ENCODE measurements at places on chromosomes 11 and 22.

DNA sequence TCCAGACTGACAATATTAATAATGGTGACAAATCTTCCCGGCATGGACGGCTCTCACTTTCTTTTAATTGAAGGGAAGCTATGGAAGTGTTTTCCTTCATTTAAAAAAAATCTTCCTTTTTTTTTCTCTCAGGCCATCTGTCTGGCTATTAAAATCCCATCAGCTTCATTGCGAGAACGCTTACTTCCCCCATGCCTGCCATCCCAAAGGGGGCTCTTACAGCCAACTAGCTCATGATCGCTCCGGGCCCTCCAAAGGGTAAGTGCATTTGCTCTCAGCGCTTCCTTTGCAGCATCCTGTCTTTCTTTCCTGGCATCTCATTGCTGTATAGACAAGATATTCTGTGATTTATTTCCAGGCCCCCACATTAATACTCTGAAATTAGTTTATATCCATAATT, 20.7 kb downstream of the CACNG2 start:
- no peak for DNase-seq

DNA sequence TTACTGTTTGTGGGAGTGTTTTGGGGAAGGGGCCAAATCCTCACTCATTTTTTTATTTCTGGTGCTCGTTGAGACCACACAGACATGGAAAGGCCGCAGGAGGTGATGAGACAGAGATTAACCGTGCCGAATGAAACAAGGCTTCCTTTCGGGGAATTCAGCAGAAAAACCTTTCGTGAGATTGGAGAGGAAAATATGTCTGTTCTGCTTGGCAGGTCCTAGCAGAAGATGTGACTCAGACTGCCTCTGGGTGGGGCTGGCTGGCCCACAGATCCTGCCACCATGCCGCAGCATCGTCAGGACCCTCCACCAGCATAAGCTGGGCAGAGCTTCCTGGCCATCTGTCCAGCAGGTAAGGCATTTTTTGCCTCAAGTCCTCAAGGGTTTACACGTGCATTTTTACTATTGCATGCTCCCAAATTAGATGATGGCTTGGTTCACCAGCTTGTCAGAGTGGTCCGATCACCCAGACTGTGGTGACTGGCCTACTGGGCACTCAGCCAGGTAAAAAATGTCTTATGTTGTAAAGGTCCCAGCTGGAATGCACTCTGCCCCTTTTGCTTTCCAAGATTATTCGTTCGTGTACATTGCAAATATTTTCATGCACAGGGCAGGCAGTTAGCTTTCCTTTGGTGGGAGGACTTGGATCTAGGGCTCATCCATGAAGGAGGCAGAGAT, 1.5 kb downstream of the DDB2 start:
- peak; percentile 85 for DNase-seq

GRCh38 chr11:100857236-100858005, 170.3 kb downstream of the ARHGAP42 start:
- DNase-seq: no peak

- DNase-seq: no peak
These were observed 718.8 kb downstream of the CNTN5 start for GRCh38 chr11:99739464-99740089.

DNA sequence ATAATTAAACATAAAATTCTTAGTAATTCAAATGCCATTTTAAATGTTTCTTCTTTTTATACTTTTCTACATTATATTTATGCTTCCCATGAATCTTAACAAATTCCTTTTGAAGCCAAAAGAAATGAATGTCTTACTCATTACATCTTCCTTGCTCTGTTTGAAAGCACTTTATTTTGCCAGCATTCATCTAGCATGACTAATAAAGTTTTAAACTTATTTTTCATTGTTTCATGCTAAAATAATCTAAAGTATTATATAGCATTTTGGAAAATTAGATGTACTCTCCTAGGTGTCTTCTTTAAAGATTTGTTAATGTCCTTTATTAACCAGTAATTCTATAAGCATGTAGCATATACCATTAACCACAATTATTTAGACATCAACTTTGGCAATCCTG, 9.7 kb upstream of the PIWIL4 start:
- DNase-seq: no peak

DNA sequence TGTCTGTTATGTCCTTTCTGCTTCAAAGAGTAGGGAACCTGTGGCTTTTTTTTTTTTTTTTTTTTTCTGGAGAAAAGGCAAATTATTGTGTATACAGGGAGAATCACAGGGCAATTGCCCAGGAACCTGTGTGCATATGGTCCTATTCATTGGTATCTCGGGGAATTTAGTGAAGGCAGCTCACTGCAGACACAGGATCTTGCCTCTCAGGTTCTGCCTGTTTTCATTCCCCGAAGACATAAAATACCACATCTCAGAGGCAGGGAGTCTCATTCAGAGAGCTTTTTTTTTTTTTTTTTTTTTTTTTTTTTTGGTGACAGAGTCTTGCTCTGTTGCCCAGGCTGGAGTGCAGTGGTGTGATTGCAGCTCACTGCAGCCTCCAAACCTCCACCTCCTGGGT, 88.3 kb downstream of the OSBP2 start:
- no peak for DNase-seq

GRCh38 chr11:45405916-45406670, 120.0 kb upstream of the SYT13 start:
- no peak for DNase-seq

- DNase-seq: peak; percentile 38
These were observed 26.3 kb upstream of the RFPL3 start for GRCh38 chr22:32331236-32331917.

- no peak for DNase-seq
These were observed 42.2 kb upstream of the CCDC134 start for GRCh38 chr22:41758231-41758630.

DNA sequence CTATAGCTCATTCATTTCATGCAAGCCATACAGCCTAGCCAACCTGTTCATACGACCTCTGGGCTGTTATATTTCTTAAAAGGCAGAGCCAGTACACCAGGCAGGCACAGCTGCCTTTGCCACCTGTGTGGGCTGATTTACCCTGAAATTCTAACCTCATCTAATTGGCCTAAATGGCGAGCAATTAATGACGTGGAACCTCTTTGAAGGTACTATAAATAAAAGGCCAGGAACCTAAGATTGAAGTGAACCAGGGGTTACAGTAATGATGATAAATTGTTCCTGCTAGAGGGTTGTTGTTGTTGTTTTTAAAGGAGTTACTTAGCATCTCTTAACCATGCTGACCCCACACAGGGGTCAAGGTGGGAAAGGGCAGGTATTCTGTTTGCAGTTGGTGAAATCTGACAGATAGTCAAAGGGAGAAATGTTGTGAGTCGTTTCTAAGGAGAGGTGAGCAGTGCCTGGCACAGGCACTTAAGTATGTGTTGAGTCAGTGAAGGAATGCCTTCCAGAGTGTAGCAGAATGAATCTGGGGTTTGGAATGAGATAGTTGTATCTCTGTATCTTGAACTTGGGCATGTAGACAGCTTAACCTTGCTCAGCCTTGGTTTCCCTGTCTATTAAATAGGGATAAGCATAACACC, 213.5 kb upstream of the NAV2 start:
- no peak for DNase-seq

- no peak for DNase-seq
These were observed 184.1 kb upstream of the ARHGAP20 start for GRCh38 chr11:110896358-110896757.

DNA sequence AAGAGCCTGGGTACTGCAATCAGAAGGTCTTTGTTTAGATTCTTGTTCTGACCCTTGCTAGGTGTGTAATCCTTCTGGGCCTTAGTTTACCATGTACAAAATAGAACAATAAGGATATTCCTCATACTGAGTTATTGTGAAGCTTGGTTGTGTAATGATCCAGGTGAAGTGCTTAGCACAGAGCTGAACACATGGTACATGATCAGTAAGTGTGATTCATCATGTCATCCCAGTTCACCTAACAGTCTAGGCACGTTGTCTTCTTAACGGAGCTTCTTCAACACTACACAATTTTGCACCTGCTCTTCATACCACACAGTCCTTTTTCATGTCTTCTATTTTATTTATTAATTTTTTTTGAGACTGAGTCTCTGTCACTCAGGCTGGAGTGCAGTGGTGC, 234.3 kb upstream of the TENM4 start:
- DNase-seq: no peak

GRCh38 chr11:83572581-83573496, 286.7 kb upstream of the CCDC90B start:
- no peak for DNase-seq

DNA sequence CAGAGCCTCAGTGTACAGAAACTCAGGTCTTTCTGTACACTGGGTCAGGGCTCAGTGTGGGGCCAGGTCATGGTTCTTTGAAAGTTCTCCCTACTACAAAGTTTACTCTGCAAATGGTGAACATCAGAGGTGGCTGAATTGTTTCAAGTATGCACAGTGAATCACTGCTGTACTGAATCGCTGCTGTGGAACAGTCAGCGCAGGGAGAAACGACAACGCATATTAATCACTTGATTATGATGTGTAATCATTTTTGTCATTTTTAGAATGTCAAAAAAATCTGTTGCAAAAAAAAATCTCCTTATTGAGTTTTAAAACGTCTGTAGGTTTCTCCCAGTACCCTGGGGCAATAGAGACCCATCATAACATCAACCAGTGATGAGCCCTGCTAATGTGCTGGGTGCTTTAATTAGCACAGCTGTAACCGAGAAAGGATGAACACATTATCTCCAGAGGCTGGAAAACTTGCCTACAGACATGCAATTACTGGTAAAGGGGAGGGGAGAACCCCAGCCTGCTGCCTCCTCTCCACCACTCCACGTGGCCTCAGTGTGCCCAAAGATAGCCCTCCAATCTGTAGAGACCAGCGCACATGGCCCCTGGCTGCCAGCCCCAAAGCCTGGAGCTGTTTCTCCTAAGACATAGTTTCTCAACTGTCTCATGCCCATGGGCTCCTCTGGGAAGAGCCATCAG, 12.8 kb downstream of the ARRB1 start:
- peak; percentile 70 for DNase-seq

GRCh38 chr11:107266455-107266854, 191.2 kb downstream of the CWF19L2 start:
- no peak for DNase-seq

- peak; percentile 54 for DNase-seq
These were observed 18.4 kb downstream of the ABTB2 start for GRCh38 chr11:34339149-34340064.

GRCh38 chr11:10926801-10927211, 69.0 kb upstream of the ZBED5 start:
- no peak for DNase-seq

- DNase-seq: no peak
These were observed 34.4 kb downstream of the MPPED1 start for GRCh38 chr22:43446037-43446803.

DNA sequence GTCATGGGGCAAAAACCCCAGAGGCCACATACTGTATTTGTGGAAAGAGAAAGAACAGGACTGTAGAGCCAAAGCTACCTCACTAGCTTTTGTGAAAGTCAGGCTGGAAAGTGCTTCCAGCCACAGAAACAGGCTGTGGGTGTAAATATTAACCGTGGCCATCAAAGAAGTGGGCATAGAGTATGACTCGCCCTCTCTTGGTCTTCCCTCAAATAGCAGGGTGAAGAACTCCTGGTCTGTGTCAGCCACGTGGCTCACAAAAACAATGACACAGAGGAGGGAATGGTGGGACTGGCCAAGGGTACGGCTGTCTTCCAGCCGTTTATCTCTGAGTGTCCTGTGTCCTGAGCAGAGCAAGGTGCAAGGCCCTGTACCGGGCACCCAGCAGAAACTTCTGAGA, 37.6 kb upstream of the UBASH3B start:
- no peak for DNase-seq

DNA sequence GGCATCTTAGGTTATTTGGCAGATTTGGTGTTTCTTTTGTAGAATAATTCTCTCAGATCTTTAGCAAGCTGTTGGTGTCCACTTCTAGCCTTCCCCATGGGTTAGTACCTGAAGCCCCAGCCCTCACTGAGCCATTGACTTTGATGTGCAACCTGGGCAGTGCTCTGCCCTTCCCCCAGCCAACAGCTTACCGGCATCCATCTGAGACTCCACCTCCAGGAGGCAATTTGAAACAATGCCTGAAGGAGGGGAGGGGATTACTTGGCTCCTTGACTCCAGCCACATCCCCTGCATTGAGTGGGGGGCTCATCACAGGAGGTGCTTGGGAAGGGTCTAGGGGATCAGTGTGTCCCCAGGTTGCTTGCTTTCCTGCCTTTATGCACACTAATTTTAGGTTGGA, 114.8 kb downstream of the TRIM29 start:
- DNase-seq: no peak

DNA sequence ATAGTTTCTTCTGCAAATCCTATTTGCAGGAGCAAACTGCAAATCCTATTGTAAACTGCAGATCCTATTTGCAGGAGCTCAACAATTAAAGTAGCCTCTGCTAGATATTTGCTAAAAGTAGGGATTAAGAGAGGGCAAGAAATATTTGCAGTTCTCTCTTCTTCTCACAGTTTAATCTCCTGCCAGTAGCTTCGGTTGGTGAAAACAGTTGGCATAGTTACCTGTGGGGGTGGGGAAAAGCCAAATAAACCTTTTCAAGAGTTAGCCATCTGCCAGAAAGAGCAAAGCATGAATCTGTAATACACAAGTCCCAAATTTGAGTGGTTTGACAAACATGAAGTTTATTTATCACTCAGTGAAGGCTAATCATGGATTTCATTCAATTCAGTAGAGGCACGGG, 942.5 kb downstream of the JRKL start:
- no peak for DNase-seq

- no peak for DNase-seq
These were observed 5.6 kb downstream of the OVOL1 start for GRCh38 chr11:65792456-65792855.
